NAMALWA (cell line): ENCODE measurements at places on chromosomes 2 and 18.

DNA sequence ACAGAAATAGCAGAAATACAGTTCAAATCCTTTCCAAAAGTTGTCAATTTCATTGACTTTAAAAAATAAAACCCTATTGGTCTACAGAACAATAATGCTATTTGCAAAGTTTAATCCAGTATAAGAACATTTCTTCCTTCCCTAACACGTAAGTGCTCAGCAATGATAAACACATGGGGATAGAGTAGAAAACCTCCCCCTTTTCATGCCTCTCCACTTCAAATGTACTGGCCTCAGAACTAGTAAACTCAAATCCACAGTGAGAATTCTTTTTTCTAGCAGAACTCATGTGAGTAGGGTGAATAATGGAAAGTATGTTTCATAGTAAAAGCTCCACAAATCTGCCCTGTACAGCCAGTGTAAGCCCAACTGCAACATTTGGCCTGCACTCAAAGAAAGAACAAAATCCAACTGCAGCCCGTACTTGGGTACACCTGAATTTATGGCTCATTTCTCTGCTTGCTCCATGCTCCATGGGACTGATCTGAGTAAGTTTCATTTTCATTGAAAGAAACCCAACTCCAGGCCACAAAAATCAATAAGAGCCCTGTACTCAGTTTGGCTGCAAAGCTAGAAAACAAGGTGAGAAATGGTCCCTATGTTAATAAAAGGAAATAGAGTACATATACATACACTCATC lies 115.0 kb upstream of the RMDN2 start:
- no peak for DNase-seq

- no peak for DNase-seq
Observed at GRCh38 chr2:23695214-23695889, 231.6 kb downstream of the ATAD2B start.

- no peak for DNase-seq
Observed at GRCh38 chr18:13696961-13697360, 29.4 kb downstream of the FAM210A start.

DNA sequence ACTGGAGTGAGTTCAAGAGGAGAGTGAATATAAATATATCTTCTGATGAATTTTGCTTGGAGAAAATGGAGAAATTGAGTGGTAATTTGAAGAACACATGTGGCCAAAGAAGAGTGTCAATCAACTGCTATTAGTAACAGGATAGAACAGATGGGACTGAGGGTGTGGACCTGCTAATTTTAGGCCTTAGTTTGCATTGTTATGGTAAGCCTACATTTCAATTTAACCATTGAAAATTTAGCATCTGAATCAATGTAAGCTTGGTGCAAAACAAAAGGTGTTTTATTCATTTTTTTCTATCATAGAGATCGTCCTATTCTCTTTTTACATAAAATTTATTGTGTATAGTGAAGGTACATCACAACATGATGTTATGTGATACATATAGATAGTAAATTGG lies 42.1 kb upstream of the CDH19 start:
- no peak for DNase-seq

DNA sequence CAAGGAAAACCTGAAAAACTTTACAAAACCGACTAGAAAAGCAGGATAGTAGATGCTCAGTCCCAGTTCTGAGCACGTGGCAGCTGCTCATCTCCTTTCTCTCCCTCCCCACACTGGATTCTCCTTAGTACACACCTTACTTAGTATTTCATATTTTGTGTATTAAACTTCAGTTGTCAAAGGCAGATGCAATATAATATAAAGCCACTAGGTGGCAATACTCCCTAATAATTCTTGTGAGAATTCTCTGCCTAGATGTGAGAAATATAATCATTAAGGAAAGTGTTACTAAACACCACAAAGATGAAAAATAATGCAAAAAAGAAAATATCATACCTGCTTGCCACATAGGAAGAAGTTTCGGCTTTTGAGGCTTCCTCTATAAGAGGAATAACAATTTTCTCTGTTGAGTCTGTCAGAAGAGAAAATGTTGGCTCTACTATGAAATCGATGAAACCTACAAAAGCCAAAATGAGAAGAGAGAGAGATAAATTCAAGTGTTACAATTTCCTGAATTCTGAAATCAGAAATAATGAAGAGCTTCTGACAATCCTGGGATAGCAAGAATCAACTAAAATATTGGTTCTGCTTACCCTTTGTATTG lies 200.6 kb downstream of the PPP1R1C start:
- peak; percentile 79 for DNase-seq

- no peak for DNase-seq
Observed at GRCh38 chr2:111689941-111690340, 194.1 kb downstream of the ANAPC1 start.

GRCh38 chr18:9971313-9971920 lies 57.6 kb downstream of the VAPA start:
- peak; percentile 88 for DNase-seq

DNA sequence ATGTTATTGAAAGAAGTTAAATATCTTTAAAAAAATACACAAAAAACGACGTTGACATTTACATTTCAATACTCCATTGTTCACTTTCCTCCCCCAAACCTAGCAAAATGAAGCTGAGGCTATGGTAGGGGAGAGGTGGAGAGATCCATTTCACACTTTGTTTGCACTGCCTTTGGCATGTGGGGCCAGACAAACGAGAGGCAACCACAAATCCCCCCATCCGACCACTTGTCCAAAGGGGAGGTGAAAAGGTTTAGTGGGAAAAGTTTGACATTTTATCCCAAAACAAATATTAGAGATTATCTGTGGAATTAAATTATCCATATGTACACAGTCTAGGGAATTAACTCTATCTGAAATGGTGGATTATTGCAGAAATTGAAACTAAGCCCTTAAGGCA lies 261.7 kb upstream of the FIGN start:
- DNase-seq: no peak

DNA sequence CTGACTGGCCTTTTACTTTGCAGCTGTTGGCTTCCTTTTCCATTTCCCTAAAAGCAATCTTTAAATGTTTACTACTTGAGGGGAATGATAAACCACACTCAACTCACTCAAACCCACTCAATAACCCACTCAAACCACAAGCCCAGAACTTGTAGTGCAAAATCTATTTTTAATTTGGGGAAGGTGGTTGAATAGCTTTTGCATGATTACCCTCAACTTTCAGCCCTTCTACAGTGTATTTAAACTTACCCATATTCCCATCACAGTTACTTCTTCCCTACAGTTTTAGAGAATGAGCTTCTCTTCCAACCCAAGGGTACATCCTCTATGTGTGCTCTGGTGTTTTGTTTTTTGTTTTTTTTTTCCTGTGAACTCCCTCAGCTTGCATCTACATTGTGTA lies 636.1 kb downstream of the TDRD15 start:
- no peak for DNase-seq

DNA sequence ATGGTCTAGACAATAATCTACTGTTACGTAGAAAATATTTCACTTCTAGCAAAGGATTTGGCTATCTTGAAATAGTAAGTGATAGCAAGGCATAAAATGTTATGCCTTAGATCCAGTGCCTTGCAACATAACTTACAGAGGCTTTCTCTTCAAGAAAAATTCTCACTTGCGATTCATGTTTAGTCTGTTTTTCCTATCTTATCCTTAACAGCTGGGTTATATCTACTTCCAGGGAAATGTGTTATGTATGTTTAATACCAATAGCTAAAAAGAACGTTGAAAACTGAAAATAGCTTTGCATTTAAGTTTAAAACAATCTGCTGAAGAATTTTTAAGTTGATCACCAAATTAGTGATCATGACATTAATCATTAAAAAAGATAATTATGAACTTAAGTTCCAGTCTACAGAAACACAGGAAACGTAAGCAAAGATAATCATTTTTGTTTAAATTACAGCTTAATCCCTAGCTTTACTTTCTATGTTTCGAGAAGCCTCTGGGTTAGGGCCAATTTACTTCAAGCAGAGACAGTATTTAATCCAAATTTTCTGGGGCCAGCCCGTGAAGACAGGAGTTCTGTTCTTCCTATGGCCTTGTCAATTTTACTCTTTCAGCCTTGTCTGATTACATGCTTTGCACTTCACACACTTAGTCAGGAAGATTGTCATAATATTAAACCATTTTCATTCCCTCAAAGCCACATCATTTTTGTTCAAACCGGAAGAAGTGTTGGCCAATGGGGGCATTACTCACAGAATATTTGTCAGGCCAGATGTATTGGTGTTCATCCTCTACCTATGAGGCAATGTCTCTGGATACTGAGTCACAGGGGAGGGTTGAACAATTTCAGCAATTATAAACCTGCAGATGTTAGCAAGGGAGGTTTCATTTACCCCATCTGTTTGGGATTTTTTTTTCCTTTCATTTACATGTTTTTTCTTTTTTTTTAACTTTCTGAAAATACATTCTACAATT lies 1132.9 kb upstream of the ZEB2 start:
- no peak for DNase-seq
